NCI-H524 treated with DMSO at 0.1 percent for 48 hours (cell line): ENCODE measurements at places on chromosomes 1 and 21.

DNA sequence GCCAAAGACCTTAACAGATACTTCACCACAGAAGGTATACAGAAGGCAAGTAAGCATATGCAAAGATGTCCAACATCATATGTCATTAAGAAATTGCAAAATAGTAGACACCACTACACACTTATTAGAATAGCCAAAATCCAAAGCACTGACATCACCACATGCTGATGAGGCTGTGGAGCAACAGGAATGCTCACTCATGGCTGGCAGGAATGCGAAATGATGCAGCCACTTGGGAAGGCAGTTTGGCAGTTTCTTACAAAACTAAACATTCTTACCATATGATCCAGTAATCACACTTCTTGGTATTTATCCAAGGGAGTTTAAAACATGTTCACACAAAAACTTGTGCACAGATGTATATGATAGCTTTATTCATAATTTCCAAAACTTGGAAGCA is 261.2 kb upstream of the AJAP1 start:
- no peak for DNase-seq

DNA sequence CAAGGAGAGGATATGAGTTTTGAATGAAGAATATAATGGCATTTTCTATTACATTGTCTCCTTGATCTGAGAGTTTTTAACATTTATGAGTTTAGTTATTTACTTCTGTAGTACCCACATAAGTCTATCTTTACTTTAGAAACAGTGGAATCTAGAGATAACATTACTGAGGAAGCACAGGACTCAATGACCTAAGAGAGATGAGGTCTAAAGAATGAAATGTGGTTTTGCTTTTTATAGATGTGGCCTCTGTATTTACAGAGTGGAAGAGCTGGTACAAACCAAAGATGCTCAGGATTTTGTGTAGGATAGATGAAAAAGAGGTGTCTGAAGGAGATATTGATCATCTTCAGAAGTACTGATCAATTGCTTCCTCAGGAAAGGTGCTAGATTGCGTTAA is 177.3 kb downstream of the KCTD3 start:
- DNase-seq, result no peak

DNA sequence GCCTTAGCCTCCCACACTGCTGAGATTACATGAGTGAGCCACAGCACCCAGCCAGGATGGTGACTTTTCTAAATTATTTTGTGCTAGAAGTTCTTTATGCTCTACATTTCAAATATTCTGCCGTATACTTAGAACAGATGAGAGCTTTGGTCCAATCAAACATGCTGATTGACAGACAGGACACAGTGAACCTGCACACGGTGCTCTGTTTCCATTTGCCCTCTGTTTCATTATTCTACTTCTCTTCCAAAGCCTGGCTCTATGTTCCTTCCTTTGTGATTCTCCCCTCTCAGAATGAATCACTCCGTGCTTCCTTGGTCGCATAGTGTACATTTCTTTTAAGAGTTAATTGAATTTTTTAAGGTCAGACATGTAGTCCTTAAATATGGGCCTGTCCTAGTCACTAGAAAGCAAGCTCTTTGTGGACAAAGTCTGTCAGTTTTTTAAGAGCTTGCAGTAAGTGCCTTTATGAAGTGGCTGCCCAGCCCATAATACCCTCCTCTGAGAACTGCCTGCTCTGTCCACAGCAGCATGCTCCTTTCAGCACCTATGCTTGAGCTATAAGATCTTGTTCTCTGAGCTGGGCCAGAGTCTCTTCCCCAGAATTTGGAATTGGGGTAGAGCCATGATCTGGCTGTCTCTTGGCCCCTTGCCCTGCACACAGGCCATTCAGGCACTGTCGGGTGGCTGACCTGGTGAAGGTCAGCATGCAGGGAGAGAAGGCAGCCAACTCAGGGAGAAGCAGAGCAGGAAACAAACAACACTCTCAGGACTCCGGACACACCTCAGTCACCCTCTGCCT is 66.8 kb upstream of the SLC44A3 start:
- no peak for DNase-seq

DNA sequence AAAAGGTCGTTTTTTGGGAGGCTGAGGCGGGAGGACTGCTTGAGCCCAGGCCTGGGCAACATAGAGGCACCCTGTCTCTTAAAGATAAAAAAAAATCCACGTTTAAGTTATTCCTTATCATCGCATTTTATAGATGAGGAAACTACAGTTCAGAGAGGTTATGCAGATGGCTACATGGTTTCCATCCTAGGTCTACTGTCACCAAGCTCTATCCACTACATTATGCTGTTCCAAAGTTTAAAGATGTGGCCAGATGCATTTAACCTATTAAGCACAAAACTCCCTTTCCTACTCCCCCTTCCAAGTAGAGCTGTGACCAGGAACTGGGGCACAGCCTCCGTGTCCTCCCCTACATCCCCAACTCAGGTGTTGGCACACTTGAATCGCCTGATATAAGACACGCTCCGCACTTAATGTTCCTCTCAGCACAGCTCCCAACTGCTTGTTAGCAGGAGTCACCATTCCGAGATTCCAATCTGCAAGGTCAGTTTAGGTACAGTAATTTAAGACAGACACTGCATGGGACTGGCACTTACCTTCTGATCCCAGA is 1.3 kb downstream of the TAF5L start:
- no peak for DNase-seq

- no peak for DNase-seq
These were observed 28.8 kb downstream of the PLEKHO1 start for GRCh38 chr1:150178548-150178947.

- DNase-seq, result no peak
These were observed 43.0 kb downstream of the UBE2U start for GRCh38 chr1:64246294-64246917.

- no peak for DNase-seq
These were observed 120.4 kb downstream of the SPATA46 start for GRCh38 chr1:162256287-162256686.

- DNase-seq, result no peak
These were observed 73.6 kb upstream of the LRRC8B start for GRCh38 chr1:89451011-89451410.

GRCh38 chr1:201653883-201654282 is 115.0 kb downstream of the NAV1 start:
- DNase-seq, result no peak

DNA sequence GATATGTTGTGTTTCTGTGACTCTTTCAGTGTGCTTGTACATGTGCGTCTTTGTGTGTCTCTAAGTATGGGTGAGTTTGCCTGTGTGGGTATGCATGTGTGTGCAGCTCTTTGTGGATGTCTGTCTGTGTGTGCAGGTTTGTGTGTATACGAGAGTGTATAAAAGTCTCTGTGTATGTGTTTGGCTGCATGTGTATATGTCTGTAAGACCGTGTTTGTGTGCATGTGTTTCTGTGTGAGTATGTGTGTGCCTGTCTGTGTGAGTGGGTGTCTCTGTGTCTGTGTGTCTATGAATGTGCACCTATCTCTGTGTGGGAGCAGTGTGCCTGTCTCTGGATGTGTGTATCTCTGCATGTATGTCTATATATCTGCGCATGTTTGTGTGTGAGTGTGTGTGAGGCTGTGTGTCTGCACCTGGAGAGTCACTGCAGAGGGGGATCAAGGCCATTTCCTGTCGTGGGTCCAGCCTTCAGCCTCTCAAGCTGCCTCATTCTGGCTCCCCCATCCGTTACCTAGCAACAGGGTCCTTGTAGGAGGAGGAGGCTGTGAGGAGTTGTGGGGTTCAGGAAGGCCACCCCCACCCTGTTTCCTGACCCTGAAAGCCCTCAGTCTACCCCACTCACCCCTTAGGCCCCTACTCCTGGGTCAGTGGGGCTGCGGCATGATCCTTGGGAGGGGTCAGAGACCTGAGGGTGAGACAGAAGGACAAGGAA is 10.4 kb downstream of the FGR start:
- DNase-seq, result no peak

GRCh38 chr1:178284058-178284457 is 190.2 kb downstream of the RASAL2 start:
- no peak for DNase-seq
